ENCODE measurements at places on chromosomes 3 and 15.

DNA sequence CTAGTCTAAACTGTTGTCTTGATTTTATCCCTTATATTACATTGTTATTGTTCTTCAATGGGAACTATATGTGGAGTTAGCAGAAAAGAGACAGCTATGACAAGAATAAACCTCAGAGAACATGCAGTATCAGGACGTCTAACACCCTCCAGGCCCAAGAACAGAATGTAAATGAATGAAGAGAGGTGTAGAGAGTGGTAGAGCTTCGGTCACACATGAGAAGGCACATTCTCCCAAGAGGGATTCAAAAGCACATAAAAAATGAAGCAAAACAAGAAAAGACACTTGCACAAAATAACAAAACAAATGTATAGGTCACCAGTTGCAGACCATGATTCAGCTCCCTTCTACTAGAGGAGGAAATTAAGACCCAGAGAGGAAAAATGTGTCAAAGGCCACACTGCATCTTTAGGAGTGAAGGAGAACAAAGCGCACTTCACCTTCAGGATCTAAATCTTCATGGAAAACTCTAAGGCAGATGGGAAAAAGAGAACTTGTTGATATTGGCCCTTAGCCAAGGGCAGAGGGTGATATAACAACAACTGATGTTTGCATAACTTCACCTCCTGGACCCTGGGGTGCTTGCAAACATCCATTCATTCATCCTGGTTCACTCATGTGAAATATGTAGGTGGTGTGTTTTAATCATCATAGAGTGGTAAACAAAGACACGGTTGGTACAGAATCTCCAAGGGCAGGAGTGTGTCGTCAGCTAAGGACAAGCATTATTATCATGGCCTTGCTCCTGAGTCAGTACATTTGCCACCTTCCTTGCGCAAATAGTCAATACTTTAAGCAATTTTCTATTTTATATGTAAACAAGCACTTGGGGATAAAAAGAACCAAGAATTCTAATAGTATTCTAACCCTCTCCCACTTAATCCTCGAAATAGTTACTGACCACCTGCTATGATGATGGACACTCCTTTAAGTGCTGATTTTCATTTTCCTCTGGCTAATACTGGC is 8.8 kb downstream of the NEK10 start:
- DNase-seq, result no peak

DNA sequence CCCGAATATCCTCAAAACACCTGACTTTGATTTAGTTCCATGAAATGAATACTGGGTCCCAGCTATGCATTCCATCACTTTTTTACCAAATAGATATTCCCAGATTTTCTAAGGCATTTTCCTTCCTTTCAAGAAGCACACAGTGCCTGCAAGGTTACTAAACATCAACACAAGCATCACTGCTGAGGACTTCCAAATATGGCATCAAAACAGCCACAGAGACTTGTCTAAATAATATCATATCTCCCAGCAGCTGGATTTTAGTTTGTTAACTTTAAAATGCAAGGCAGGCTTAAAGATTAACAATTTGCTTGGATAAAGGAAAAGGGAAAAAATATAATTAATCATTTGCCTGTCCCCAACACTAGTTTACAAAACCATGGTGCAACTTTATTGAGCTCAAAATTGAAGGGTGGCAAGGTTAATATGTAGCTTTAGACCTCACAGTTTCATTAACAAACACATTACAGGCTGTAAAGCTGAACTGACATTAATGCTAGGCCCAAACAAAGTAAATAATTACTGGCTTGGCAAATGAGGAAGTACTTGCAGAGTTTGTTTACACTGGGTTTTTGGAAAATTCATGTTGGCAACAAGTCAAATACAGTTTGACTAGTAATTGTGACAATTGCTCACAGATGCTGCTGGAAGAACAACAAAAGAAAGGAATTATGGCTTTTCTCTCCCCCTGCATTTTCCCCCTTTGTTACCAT is 401.7 kb upstream of the CDIN1 start:
- DNase-seq, result no peak

- DNase-seq, result no peak
These were observed 256.4 kb upstream of the ZNF385D start for GRCh38 chr3:22007368-22007767.

DNA sequence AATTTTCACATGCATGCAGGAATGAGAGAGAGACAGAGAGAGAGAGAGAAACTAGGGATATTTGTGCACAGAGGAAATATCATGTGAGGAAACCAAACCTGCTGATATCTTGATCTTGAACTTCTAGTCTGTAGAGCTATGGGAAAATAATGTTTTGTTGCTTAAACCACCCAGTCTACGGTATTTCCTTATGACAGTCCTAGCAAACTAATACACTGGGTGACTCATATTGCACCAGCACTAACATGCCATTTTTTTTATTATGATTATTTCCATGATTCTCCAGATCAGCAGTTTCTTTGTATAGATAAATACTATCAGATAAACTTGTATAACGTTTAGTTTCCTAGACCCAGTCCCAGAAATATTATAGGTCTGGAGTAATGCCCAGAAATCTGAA is 1259.0 kb downstream of the ZPLD1 start:
- no peak for DNase-seq

- no peak for DNase-seq
These were observed 82.8 kb downstream of the PCSK6 start for GRCh38 chr15:101406526-101407195.

GRCh38 chr15:101078669-101079323 is 159.6 kb downstream of the LRRK1 start:
- DNase-seq, result no peak

- no peak for DNase-seq
These were observed 128.2 kb downstream of the SOX2 start for GRCh38 chr3:181839916-181840297.

DNA sequence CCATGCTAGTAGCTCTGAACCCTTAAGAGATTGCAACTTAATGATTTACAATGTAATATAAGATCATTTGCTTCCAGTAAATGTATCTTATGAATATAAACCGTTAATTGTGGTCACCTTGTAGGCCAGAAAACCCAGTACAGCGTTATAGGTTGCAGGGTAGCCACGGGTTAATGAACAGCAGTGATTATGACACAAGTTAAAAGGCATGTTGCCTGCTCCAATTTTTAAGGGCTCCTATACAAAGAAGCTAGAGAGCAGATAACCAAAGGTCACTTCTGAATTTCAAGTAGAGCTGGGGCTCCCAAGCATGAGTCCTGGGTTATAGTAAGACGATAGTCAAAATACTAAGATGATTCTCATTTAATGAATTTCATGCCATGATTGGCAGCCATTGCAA is 13.5 kb downstream of the GUCA1C start:
- no peak for DNase-seq

DNA sequence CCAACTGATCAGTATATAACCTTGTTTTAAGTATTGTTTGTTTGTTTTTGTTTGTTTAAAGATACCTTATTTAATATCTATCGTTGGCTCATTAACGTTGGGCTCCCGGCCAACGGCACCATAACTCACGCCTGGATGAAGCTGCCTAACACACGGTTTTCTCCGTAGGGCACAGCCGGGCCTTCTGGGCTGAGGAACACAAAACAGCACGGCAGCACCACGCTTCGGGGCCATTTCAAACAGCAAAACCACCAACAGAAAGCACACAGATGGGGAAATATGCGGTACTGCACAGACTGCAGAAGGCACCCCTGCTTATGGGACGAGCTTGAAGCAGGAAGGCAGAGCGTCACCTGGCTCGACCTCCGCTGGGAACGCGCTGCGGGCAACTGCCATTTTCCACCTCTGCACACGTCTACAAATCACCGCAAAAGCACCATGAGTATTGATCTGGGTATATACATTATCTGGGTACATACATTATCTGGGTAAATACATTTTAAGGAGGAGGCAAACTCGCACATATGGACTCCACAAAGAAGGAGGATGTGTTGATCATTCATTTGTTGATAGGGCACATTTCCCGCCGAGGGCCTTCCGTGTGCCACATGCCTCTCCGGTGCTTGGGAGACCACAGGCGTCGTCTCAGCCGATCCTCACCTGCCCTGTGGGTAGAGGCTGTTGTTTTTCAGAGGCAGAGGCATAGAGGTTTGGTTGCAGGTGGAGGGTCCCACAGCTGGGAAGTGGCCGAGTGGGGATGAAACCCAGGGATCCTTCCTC is 123.7 kb upstream of the ATP2B2 start:
- DNase-seq, result no peak

GRCh38 chr3:21159543-21159906 is 591.5 kb downstream of the ZNF385D start:
- DNase-seq, result no peak

GRCh38 chr15:25422021-25422420 is 16.8 kb downstream of the UBE3A start:
- DNase-seq, result no peak

DNA sequence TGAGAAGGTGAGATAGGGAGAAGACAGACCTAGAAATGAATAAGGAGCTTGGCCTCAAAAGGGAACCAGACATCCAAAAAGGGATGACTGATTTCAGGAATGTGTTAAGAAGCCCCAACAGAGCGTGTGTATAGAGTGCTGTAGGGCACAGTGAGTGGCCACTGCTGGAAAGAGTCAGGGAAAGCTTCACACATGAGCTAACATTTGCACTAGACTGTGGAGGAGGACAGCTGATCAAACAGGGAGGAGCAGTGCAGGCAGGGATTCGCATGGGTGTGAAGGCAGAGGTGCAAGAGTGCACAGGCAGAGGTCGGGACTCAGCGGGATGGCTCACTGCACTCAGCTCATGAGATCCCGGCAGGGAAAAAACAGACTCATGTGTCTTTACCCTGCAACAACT is 61.8 kb downstream of the NPTN start:
- DNase-seq, result no peak

GRCh38 chr3:189519458-189519857 is 111.7 kb upstream of the TP63 start:
- DNase-seq, result no peak

GRCh38 chr15:96703794-96704550 is 373.5 kb downstream of the NR2F2 start:
- no peak for DNase-seq

DNA sequence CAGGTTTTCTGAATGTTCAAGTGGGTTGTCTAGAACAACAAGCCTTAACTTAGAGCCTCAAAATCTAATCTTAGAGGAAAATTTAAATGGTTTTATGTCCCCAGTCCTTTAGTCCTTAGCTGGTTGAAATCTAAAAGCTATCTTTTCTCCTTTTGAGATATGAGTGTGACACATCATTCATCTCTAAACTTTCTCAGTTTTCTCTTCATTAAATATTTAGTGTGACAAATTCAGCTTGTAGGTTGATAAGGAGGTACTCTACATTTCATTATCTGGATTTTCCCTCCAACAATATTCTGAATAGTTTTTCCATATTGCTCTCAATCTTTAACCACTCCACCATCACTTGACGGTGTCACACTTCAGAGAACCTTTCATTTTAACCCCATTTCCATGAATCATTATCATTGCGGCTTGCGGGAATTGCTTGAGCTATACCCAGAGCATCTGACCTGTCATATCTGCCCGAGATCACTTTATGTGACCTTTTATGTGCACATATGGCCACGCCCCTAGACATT is 16.1 kb upstream of the ATP8B4 start:
- no peak for DNase-seq

DNA sequence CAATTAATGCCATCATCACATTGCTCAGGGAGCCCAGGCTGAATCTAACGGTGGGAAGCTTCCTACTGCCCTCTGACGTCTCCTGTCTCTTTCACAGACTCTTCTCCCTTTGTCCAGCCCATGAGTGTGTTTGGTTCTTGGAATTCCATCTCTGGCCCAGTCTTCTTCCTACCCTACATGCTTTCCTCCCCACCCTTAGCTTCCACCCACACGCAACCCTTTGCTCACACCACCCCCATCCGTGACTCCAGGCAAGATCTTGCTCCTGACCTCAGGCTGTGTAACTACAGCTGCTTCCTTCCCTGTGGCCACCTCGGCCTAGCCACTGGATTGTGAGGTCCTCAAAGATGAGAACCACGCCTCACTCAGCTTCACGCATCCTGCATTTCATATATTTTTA is 72.3 kb upstream of the THBS1 start:
- DNase-seq, result no peak

DNA sequence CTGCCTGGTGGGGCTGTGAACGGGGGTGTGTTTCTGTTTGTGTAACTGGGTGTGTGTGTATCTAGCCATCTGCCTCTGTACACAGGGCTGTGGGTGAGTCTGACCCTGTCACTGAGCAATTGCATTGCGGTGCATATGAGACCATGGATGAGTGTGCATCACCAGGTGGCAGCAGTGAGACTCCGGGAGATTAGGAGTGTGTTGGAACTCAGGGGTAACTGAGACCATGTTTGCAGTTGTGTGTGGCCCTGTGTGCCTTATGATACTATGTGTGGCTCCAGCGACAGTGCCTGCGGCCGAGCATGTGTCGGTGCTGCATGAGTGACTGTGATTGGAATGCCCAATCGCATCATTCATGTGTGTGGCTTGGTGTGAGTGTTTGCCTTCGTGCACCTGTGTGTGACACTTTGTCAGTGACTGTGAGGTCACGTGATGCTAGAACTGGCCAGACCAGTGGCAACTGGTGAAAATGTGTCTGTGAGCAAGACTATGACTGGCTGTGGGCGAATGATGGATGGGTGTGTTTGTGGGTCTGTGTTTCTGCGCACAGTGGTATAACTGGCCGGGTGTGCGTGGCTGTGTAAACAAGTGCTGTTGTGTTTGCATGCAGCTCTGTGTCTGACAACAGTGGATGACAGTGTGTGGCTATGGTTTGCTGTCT is 14.0 kb downstream of the VILL start:
- no peak for DNase-seq

DNA sequence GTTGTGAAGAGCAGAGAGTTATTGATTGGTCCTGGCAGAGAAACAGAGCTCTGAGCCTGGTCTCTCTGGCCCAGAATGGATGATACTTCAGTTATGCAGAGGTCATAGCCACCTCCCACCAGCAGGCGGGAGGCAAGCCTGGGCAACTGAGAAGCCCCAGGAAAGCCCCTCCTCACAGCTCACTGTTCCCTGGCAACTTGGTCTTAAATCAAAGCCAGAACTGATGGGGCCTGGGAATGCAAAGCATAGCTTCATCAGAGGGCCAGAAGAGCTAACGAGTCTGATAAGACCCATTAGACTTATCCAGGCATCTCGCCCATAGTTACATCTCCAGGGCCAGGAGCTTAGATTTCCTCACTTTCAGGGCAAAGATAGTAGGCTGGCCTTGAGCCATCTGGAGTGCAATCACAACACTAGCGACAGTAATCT is 5.5 kb upstream of the COLQ start:
- DNase-seq, result no peak

- DNase-seq, result no peak
These were observed 34.8 kb downstream of the B3GALNT1 start for GRCh38 chr3:161070252-161070930.

DNA sequence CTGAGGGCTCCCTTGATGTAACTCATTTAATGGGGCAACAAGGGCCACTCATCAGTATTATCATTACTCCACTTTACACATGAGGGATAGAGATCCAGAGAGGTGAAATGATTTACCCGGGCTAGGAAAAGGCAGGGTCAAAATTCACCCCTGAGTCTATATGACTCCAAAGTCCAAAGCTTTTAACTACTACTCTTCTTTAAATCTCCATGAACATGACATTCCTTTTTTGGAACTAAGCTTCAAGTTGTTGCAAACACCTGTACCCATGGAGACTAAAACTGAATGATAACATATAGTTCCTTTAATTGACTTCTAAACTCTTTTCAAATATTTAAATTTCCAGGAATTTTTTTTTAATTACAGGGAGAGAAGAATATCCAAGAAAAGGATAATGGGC is 292.9 kb upstream of the GADL1 start:
- no peak for DNase-seq

- DNase-seq, result no peak
These were observed 625.9 kb upstream of the ADAMTS9 start for GRCh38 chr3:65313666-65314065.

- DNase-seq, result no peak
These were observed at the start of the genes DUOX2 and DUOXA2 for GRCh38 chr15:45114076-45114750. Gene DUOX2 (minus strand): TSS chr15:45114172. CDS start chr15:45113411, 761 bp downstream. Gene DUOXA2 (plus strand): TSS chr15:45114326. CDS start chr15:45114606, 280 bp downstream.

GRCh38 chr15:26355472-26356074 is 417.3 kb downstream of the GABRB3 start:
- no peak for DNase-seq

All from SIG-M5 (cell line).